Astrocyte (in vitro differentiated cells and primary cell): ENCODE measurements at places on chromosomes 4 and X.

GRCh38 chrX:9566150-9566621, 101.3 kb downstream of the TBL1X start:
- peak; percentile 88 for DNase-seq

GRCh38 chrX:1885116-1885515, 270.3 kb downstream of the ASMT start:
- DNase-seq, result no peak

- no peak for DNase-seq
Observed at GRCh38 chrX:118660085-118660484, 67.3 kb upstream of the IL13RA1 start.

- DNase-seq, result no peak
Observed at GRCh38 chr4:122759639-122760310, 27.3 kb downstream of the BBS12 start.

DNA sequence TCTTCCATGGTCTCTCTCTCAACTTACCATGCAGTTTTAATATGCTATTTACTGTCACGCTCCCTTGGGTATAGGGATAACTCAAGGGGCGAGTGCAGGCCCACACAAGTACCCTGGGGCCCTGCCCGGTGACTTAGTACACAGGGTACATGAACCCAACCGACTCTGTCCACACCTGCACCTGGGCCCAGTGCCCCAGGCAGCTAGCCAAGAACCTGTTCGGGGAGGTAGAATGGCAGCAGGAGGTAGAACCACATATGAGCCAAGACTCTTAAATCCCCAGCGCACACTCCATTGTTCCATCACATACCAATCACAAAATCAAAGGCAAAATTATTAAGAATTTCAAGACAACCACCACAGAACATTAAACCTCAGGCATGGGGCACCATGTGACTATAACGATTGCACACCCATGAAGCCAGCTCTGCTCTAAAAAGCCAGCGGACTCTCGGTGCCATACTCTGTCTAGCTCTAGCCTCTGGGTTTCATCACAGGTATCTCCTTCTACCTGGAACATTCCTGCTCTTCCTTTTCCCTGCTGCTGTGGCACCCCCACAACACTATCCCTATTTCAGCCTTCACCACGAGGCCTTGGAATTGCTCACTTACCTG, 14.6 kb downstream of the PHF8 start:
- no peak for DNase-seq

DNA sequence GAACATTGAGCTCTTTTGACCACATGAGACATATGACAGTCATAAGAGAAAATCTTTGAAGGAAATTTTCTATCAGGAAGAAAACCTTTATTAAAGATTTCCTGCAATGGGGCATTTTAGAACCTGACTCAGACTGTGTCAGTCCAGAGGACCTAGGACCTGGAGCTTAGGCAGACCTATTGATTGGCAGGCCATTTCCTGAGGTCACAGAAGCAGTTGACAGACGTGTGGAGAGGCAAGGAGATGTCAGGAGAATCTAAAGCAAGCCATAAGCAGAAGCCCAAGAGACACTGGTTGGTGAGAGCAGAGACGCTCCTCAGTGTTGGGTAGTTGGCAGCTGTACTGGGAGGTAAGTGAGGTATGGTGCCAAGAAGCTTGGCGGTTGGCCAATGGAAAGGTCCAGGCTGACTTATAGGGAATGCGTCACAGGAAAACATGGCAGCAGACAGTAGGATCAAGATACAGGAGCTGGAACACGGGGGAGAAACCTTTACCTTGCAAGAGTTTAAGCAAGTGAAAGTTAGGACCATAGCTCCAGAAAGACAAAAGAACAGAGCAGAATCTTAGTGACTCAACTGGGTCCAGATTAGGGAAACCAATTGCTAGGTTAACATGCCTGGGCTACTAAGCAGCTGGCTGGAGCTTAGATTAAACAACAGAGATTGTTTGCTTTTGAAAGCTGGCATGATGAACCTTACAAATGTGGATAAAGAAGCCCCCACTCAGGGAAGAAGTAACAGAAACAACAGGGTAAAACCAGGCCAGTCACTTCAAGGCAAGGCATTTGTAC, 18.6 kb downstream of the PALLD start:
- no peak for DNase-seq

DNA sequence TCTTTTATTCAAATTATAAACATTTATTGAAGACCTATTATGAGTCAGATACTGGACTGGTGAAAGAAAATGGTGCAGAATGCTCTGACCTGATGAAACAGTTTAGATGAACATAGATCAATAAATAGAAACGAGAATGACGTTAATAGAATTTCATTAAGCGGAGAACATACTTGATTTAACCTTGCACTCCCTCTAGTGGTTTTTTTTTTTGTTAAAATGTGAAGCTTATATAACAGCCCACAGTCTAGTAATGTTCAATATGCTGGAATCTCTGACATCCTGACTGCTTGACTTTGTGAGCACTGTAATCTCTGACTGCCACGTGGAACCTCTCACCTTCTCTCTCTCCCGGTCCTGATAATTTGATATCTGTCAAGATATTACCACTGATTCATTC, 32.3 kb downstream of the HDAC8 start:
- DNase-seq, result peak; percentile 10

DNA sequence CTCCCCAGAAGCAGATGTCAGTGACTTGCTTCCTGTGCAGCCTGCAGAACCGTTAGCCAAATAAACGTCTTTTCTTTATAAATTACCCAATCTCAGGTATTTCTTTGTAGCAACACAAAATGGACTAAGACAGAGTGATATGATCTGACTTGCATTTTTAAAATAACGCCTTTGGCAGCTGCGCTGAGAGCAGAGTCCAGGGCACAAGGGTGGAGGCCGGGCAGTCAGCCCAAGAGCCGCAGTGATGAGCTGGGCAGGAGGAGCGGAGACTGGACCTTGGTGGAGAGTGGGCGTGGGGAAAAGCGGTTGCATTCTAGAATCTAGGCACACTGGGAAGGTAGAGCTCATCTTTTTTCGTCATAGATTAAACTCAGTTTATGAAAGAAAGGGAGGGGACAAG, 56.5 kb upstream of the ACSL1 start:
- no peak for DNase-seq

DNA sequence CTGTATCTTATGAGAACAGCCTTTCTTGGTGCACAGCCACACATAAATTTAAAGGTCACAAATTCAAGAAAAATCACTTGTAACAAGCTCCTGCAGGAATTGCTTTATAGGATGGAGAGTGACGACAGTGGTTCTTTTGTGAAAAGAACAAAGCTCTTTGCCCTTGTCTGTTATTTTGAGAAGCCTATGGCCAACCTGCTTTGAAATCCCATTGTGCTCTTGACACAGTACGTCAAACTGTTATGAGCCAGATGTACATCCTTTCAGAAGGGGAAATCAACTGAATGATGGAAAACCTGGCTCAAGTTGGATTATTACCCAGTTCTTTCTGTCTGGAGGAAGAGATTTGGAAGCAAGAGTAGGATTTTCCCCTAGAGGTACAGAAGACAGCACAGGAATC, 1454.2 kb downstream of the ARAP2 start:
- DNase-seq, result no peak

GRCh38 chr4:54971474-54971950, 153.9 kb downstream of the KDR start:
- peak; percentile 35 for DNase-seq

GRCh38 chr4:105709081-105709450, 482 bp downstream of the GSTCD start:
- peak; percentile 11 for DNase-seq

GRCh38 chr4:94131212-94131611, 76.5 kb upstream of the SMARCAD1 start:
- no peak for DNase-seq

DNA sequence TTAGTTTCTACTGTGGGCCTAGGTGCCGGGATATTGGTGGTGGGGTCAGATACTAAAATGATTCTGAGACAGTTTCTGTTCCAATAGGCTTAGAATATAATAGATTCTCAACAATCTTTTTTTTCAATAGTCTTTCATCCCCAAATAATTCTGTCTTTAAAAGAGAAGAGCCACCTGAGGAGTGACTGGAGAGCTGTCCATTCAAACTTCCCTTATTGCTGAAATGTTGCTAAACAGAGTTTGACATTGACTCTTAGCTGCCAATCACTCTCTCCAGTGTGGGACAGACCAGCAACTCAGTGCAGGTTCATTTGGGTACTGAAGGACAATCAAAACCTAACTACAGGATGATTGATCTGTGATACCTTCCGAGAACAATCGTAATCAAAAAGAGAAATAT, 12.4 kb upstream of the ADH7 start:
- no peak for DNase-seq

GRCh38 chr4:174600391-174600790, 78.1 kb upstream of the HPGD start:
- DNase-seq, result no peak

GRCh38 chr4:2436761-2437474, 18.2 kb downstream of the CFAP99 start:
- DNase-seq, result no peak

DNA sequence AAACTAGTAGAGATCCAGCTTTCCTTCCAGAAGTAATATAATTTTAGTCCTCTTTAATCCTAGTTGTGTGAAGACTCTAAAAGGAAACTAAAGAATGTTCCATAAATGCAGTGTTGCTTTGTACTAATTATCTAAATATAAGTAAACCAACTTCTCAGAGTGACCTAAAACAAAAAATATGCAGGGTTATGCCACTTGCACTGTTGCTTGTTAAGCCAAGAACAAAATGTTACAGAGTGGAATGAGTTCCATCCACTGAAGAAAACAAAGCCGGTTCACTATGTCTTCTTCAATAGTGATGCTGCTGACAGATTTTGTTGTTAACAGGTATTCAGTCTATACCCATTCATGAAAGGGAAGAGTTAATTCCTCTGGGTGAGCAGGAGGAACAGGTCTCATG, 252.0 kb upstream of the DIAPH2 start:
- DNase-seq, result no peak

DNA sequence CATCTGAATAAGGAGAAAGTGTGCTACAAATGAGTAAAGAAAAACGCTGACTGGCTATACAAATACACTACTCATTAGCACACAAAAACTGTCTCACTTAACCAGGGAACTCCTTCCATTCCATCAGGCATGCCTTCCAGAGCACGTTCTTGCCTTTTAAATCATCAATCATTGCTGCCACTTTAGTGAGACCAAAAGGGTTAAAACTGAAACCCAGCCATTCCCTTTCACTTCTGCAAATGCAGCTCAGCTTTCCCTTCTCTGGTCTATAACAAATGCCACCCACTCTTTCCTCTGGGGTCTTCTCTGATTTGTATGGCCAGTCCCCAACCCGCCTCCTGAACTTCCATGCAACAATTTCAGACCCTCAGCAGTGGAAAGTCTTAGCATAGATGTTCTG, 231.5 kb downstream of the TRIML1 start:
- no peak for DNase-seq

GRCh38 chr4:155187989-155188388, 20.4 kb upstream of the NPY2R start:
- no peak for DNase-seq

DNA sequence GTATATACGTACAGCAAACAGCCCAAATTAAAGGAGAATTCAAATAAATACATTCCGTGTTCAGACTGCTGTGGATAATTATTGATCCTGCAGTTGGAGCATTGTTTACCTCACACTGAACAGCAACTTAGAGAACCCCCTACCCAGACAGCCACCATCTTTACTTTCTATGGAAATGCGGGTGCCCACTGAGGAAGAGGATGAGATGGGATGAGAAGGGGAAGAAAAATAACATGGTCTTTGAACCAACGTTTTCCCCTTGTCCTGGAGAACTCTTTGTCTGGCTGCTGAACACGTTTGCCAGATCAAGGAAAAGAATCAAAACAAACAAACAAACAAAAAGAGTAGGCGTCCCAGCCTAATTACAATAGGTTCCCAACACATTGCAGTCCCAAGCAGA, 1.5 kb downstream of the TSPAN5 start:
- no peak for DNase-seq

DNA sequence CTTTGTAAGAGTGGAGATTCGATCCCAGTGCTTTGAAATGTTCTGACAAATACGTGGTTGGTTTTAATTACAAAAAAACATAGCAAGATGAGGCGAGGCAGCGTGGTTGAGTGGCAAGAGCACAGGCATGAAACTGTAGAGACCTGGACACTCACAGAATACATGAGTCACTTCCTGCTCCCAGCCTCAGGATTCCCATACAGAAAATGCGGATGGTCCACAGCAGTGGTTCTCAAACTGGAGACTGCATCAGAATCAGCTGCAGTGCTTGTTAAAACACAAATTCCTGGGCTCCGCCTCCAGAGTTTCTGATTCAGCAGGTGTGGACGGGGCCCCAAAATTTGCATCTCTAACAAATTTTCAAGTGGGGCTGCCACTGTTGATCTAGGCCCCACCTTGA, 10.1 kb downstream of the OTOP1 start:
- peak; percentile 41 for DNase-seq

GRCh38 chr4:161132715-161133425, 1030.9 kb downstream of the FSTL5 start:
- DNase-seq, result no peak

GRCh38 chr4:86448871-86449270, 89.0 kb upstream of the MAPK10 start:
- no peak for DNase-seq

- DNase-seq, result no peak
Observed at GRCh38 chr4:137538526-137538925, 6.2 kb upstream of the PCDH18 start.

GRCh38 chr4:45062935-45063545, 336.7 kb upstream of the GNPDA2 start:
- DNase-seq, result no peak

DNA sequence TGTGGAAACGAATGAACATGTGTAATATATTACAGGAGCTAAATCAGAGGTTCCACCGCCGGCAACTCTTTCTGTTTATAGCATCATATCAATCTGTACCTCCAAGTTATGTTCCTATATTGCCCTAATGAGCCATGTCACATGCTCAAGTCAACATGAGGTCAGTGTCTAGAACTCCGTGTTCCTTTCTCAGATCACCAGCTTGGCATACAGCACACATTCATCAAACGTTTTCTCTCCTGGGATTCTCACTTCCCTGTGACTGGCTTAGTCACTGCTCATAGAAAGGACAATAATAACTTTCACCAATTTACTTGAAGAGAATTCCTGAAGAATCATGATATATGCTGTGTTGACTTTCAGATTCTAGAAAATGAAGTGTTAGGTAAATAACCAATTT, 532.0 kb upstream of the SPANXN1 start:
- DNase-seq, result no peak

GRCh38 chrX:133335027-133335426, 80.3 kb downstream of the GPC4 start:
- no peak for DNase-seq

- DNase-seq, result no peak
Observed at GRCh38 chr4:158841540-158841939, 72.7 kb downstream of the FNIP2 start.

DNA sequence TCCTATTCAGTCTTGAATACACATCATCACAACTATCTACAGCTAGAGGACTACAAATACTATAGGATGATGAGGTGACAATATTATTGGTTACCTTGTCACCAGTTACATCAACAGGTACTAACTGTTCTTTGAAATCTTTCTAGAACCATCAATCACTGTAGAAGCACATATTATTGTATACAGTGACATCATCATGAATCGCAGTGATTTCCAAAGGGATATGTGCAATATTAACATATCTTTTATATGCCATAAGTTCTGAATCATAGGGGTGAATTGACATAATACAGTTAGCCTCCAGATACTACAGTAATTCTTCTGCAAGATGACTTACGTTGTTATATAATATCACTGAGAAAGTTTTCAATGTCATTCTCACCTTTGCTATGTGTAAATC, 105.2 kb upstream of the HPGD start:
- no peak for DNase-seq

GRCh38 chrX:4570151-4570550, 856.7 kb upstream of the PRKX start:
- DNase-seq, result no peak

- no peak for DNase-seq
Observed at GRCh38 chrX:24392709-24393108, 32.3 kb downstream of the SUPT20HL1 start.
